ENCODE measurements at places on chromosomes 4 and X.
A peak's percentile ranks its signal among the peaks of the same experiment; 100 is the strongest.

DNA sequence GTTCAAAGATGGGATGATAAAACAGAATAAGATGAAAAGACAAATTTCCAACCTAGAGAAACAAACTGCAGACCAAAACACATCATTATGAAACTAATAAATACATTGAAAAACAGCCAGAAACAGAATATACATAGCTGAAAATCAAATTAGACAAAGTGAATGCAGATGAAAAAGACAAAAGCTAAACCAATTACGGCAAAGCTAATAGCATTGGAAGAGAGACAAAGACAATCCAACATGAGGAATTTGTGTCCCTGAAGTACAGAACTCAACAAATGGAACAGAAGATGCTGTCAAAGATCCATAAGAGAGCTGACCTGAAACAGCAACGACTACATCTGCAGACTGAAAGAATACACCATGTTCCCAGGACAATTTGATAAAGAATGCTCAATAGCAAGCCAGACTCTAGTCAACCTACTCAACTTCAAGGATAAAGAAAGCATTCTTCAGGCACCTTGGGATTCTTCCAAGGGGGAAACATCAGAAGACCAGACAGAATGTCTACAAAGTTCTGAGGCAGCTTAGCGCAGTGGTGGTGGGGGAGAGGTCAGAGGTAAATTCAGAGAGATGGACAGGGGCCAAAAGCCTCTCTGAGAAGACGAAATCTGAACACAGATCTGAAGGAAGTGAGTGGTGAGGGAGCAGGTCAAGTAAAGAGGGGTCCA lies 27.4 kb upstream of the IRAK1 start:
- DNase-seq = peak; percentile 65

- peak; percentile 100 for DNase-seq
Observed at GRCh38 chr4:74659576-74660411, 134.5 kb downstream of the BTC start.

- peak; percentile 47 for DNase-seq
Observed at GRCh38 chr4:144787365-144788258, 141.7 kb downstream of the HHIP start.

DNA sequence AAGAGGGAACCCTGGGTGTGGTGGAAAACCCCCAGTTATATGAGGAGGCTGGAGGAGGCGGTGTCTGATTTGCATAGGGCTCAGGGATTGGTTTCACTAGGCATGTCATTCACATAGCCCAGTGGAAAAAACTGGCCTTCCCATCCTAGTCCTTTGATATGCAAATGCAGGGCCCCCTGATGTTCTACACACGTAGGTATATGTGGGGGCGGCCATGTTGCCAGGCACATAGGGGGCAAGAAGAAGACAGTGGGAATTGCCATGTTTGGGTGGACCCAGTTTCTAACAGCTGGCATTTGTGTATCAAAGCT lies 34.0 kb upstream of the ENPP6 start:
- no peak for DNase-seq

DNA sequence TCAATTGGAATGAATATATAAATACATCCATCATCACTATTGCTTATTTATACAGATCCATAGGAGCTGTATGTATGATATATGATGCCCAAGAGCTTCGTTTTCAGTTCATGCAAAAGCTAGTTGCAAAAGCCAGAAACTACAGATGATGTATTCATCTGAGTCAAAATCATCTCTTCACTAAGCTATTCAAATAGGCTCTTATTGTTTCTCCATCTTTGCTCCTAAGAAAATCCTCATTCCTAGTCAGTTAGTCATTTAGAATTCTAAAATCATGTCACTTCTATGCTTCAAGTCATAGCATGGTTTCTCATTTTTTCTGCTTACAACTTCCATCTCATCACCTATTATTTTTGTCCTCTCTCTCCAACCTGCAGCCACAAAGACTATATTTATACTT lies 300.1 kb upstream of the TRAM1L1 start:
- no peak for DNase-seq

GRCh38 chr4:82851885-82852750 lies 38.8 kb downstream of the SEC31A start:
- peak; percentile 14 for DNase-seq

All from fibroblast of lung (primary cell).